ENCODE measurements at places on chromosomes 4 and X.

- peak; percentile 76 for ATAC-seq
Observed at GRCh38 chrX:150508451-150509367, 59.7 kb upstream of the MTM1 start.

- ATAC-seq, result no peak
Observed at GRCh38 chr4:53730031-53730805, 138.9 kb upstream of the LNX1 start.

DNA sequence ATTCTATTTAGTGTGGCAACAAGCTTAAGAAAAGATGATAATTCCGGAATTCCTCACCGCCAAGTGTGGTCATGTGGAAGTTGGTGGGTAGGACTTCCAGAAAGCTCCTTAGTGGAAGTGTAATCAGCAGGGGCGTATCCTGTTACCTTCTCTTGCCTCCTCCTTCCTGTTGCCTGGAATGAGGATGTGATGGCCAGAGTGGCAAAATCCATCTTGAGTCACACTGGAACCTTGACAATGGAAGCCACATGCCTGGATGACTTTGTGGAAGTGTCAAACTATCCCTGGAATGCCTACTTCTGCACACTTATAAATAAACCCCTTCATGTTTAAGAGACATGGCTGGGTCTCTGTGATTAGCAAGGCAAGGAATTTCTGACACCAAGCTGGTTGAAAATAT lies 191.0 kb downstream of the PRDM5 start:
- no peak for ATAC-seq

GRCh38 chr4:915041-915474 lies 17.1 kb downstream of the GAK start:
- no peak for ATAC-seq

- ATAC-seq, result no peak
Observed at GRCh38 chr4:8828869-8829268, 42.8 kb downstream of the HMX1 start.

DNA sequence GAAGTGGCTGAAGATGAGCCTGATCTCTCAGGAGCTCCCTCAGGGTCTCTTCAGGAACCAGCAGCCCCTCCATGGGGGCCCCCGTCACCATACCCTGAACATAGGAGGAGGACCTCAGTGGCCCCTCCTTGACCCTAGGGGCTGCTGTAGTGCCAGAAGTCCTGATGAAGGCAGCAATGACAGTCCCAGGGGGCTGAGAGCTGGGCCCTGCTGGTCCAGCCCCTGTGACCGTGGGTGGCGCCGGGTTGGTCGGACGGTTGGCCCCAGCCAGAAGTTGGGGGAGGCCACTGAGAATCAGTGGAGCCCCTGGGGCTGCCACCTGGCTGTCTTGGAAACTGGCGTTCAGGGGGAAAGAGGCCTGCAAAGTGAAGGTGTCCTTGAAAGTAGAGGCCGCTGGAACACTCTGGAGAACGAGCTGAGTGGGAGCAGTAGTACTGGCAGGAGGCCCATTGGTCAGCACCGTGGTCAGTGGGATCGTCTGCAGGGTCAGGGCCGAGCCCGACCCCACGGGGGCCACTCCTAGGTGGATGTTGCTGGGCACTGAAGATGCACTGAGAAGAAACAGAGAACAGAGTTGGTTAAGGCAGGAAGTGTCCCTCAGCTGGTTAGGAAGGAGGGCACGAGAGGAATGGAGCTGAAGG lies 43.2 kb downstream of the ELF4 start:
- no peak for ATAC-seq

GRCh38 chrX:10797466-10797865 lies 177.1 kb upstream of the MID1 start:
- ATAC-seq, result no peak

DNA sequence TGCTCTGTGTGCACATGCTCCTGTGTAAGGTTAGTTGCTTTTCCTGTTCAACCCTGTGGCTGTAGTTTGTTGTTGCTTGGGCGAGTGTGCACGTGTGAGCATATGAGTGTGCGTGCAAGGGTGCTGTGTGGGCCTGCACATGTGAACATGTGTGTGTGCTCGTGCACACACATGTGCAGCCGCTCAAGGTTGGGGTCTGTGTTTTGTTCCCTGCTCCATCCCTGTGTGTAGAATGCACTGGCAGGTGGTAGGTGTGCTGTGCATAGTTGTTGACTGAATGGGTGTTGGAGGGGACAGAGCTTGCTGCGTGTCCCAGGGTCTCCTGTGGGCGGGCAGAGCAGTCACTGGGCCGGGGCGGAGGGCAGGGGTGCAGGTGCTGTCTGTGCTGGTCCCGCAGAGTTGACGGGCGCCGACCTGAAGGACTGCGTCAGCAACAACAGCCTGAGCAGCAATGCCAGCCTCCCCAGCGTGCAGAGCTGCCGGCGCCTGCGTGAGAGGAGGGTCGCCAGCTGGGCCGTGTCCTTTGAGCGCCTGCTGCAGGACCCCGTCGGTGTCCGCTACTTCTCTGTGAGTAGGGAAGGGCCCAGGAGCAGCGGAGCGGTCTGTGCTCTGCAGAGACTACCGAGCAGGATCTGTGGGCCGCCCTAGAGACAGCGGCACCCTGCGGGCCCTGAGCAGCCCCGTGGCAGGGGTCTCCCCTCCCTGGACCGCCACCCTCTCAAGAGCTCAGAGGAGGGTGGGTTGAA lies 27.9 kb upstream of the HGFAC start:
- ATAC-seq, result no peak

GRCh38 chr4:111113591-111113990 lies 490.7 kb upstream of the PITX2 start:
- ATAC-seq, result no peak

GRCh38 chrX:113954297-113954696 lies 629.6 kb upstream of the HTR2C start:
- ATAC-seq, result no peak

GRCh38 chrX:104935581-104935980 lies 284.9 kb downstream of the TEX13A start:
- no peak for ATAC-seq

GRCh38 chrX:130174937-130175336 lies 3.2 kb downstream of the RAB33A start:
- no peak for ATAC-seq

- ATAC-seq, result no peak
Observed at GRCh38 chrX:46444011-46444410, 101.2 kb downstream of the ZNF674 start.

DNA sequence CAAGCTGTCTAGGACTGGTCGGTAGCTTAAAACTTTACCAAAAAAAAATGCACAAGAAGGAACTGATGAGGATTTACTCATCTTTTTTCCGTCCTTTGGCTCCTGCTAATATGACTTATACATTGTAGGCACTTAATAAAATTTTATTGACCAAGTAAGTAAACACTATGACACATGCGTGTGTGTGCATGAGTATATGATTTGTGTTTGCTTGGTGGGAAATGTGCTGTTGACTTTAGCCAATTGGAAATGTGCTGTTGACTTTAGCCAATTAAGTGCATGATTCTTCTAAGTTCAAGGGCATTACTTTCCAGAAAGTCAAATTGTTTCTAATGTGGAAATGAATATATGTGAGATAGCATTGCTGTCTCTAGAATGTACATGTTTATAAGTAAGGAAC lies 78.3 kb downstream of the FIP1L1 start:
- ATAC-seq, result no peak

DNA sequence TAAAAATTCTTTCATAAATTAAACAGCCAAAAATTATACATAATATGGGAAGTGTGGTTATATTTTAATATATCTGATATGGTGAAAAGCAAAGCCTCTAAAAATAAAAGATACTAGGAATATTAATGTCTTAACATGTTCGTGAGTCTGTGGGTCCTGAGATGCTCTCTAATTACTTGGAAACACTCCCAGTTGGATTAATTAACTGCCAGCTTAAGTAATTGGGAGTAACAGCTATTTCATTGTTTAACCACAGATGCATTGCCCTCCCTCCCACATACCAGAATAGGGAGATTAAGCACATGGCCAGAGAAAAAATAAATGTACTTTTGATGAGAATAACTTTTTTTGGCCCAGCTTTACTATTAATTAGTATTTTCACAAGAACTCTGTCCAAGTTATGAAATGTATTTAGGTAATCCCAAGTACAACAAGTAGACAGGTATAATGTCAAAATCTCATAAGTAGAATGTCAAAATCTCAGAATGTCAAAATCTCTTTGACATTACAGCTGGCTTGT lies 79.7 kb downstream of the BTC start:
- ATAC-seq, result no peak

- ATAC-seq, result no peak
Observed at GRCh38 chr4:91958596-91958995, 345.2 kb upstream of the GRID2 start.

- no peak for ATAC-seq
Observed at GRCh38 chr4:128450326-128451120, 162.9 kb upstream of the PGRMC2 start.

GRCh38 chr4:142452161-142452855 lies 393.8 kb downstream of the INPP4B start:
- no peak for ATAC-seq

GRCh38 chrX:24981030-24981429 lies 34.7 kb downstream of the ARX start:
- no peak for ATAC-seq

- ATAC-seq, result no peak
Observed at GRCh38 chrX:48541140-48541814, 1.8 kb downstream of the TBC1D25 start.

DNA sequence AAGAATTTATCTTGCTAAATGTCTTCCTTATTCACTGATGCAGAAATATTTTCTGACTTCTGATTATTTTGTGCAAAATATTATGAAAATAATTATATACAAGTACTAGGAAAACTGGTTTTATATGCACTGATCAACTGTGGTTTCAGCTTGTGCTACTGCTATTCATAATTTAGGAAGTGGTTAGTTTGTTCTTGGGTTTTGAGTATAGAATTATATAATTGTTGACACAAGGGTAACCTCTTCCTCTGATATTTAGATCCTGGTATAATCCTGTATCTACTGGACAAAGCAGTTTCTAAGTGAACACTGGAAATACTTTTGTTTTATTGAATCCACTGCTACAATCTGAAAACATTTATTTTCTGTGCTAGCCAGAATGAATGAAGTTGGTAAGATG lies 182.8 kb downstream of the PDGFC start:
- ATAC-seq, result no peak

- ATAC-seq, result no peak
Observed at GRCh38 chr4:2298532-2298991, 36.7 kb upstream of the MXD4 start.

DNA sequence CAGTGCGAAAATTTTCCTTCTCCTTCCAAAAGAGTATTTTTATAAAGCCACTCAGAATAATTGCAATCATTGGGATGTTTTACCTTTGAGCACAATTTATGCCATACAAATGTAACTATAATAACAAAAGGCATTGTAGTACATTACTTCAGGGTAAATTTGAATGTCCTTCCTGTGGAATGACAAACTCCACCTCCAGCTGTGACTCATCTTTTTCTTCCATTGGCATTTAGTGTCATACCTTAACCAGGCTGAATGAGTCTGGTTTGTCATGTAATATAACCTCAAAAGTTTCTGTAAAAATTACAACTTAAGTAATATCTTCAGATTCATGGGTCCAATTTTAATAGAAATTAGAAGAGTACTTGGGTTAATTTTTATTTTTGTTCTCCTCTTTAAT lies 93.3 kb downstream of the TMEM47 start:
- ATAC-seq, result no peak

- no peak for ATAC-seq
Observed at GRCh38 chr4:31015123-31015522, 295.0 kb downstream of the PCDH7 start.

DNA sequence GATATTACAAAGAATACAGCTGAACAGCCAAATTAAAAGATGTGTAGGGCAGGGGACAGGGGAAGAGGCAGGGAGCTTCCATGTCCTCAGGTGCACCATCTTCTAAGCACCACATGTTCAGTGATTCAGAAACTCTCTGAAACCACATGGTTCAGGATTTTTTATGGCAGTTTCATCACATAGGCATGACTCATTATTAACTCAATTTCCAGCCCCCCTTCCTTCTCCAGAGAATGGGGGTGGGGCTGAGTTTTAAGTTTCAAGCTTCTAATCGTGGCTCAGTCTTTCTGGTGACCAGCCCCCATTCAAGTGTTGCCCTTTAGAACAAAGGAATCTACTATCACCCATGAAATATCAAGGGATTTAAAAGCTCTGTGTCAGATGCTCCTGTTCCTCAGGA lies 317.8 kb upstream of the GALNT7 start:
- ATAC-seq, result no peak

DNA sequence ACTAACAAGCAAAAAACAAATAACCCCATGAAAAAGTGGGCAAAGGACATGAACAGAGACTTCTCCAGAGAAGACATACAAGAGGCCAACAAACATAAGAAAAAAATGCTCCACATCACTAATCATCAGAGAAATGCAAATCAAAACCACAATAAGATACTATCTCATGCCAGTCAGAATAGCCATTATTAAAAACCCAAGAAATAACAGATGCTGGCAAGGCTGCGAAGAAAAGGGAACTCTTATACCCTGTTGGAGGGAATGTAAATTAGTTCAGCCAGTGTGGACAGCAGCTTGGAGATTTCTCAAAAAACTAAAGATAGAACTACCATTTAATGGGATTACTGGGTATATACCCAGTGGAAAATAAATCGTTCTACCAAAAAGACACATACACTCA lies 79.6 kb downstream of the MAPK10 start:
- no peak for ATAC-seq

- no peak for ATAC-seq
Observed at GRCh38 chr4:80336582-80336981, 1.1 kb downstream of the CFAP299 start.

- ATAC-seq, result no peak
Observed at GRCh38 chr4:39051492-39051891, 10.5 kb upstream of the KLHL5 start.

- no peak for ATAC-seq
Observed at GRCh38 chr4:81827577-81828202, 356.0 kb upstream of the RASGEF1B start.

DNA sequence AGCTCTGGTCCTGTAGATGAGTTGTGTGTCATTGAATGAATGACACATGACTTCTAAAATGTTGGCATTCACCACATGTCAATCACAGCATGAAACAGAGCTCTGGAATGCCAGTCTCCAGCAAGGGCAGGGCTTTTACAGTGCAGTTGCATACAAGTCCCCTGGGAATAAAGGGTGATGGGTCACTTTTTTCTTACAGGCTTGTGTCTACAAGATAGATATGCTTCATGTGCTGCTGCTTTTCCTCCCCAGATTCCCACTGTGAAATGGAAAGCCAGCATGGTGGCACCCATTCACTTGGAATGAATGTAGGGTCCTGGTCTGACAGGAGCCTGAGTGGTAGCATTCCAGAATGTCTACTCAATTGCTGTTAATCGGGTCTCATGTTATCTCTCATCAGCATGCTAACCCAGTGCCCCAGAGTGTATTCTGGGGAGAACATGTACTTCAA lies 159.1 kb upstream of the KIT start:
- no peak for ATAC-seq

GRCh38 chr4:40998675-40999358 lies 215.5 kb downstream of the APBB2 start:
- ATAC-seq, result peak; percentile 58

DNA sequence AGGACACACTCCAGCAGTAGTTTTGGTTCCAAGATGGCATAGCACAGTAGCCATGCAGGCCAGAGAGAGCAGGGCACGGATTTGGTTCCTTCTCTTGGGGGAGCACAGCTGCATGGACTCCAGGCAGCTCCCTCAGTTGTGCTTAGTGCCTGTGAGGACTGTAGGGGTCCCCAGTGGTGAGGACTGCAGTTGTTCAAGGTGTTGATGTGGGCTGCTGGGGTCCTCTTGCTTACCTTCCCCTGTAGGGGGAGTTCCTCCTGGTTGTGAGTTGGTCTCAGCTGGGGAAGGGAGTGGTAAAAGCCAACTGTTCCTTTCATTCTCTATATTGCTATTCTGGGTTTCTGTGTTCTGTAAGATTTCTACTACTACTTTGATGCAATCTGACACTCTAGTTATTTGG lies 606.5 kb downstream of the MAGEB5 start:
- no peak for ATAC-seq

All from gastroesophageal sphincter (tissue), 4 donors.